Endodermal cell (in vitro differentiated cells): ENCODE measurements at places on chromosomes 4 and X.
A peak's percentile ranks its signal among the peaks of the same experiment; 100 is the strongest.

- no peak overlapping the region for H3K4me3 ChIP-seq
- no peaks in the 10 kb centered on the region for H3K27me3 ChIP-seq
- no peak for DNase-seq
- no peaks in the 10 kb centered on the region for H3K36me3 ChIP-seq
Measured at GRCh38 chr4:15145709-15146108, 143.4 kb downstream of the CPEB2 start.

- H3K4me3 ChIP-seq: no peak overlapping the region
- H3K27ac ChIP-seq: no peak overlapping the region
- no peaks in the 10 kb centered on the region for H3K4me1 ChIP-seq
- no peak for DNase-seq
- H3K36me3 ChIP-seq: no peaks in the 10 kb centered on the region
- H3K27me3 ChIP-seq: no peaks in the 10 kb centered on the region
Measured at GRCh38 chrX:38151441-38151840, 69.2 kb downstream of the SRPX start.

DNA sequence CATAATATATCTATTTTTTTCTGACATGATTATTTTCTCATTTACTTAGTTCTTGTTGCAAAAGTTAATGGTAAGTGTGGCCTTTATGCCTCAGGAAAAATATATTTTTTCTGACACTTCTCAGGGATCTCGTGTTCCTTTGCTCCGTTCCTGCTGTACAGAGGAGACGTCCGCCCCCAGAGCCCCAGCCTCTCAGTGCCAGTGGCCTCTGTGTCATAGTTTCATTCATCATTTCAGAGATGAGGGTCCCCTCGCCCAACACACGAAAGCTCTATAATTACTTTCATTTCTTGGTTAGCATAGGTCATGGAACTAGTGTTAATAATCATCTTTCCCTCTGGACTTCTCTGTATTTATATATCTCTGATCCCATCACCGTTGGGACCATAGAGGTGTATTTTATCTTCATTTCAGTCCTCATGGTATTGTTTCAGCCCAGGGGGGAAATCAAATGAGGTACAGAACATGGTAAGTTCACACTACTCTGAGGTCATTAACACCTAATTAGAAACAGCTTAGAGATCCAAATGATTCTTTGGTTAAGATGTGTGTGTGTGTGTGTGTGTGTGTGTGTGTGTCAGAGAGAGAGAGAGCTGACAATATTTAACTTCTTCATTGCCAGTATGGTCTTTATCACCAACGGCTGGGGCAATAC is 631.1 kb upstream of the TENM3 start:
- H3K27me3 ChIP-seq: no peaks in the 10 kb centered on the region
- peak; percentile 74 for DNase-seq
- no peak overlapping the region for H3K4me3 ChIP-seq
- no peaks in the 10 kb centered on the region for H3K36me3 ChIP-seq

DNA sequence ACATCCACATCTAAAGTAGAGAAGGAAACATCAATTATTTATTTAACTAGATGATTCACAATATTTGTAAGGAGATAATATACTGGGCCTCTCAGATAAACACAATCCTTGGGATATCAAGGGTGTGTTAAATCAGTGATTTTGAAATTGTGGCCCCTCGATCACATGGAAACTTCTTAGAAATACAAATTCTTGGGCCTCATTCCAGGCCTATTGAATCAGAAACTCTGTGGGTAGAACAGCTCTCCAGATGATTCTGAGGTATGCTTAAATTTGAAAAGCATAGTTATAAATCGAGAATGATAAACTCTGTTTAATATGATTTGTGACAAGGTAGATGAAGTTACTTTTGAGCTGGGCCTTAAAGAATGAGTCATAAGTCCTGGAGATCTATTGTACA is 64.3 kb upstream of the GPR174 start:
- no peak overlapping the region for H3K27ac ChIP-seq
- H3K4me3 ChIP-seq: no peak overlapping the region
- H3K27me3 ChIP-seq: no peaks in the 10 kb centered on the region
- H3K4me1 ChIP-seq: no peaks in the 10 kb centered on the region
- no peaks in the 10 kb centered on the region for H3K36me3 ChIP-seq
- no peak for DNase-seq

- H3K4me1 ChIP-seq: no peaks in the 10 kb centered on the region
- no peak for DNase-seq
- H3K27ac ChIP-seq: no peak overlapping the region
- no peak overlapping the region for H3K4me3 ChIP-seq
- H3K27me3 ChIP-seq: no peaks in the 10 kb centered on the region
- H3K36me3 ChIP-seq: no peaks in the 10 kb centered on the region
Measured at GRCh38 chr4:157293673-157294072, 73.1 kb downstream of the GRIA2 start.

- H3K4me1 ChIP-seq: no peaks in the 10 kb centered on the region
- H3K36me3 ChIP-seq: no peaks in the 10 kb centered on the region
- DNase-seq: no peak
- no peaks in the 10 kb centered on the region for H3K27me3 ChIP-seq
- no peak overlapping the region for H3K4me3 ChIP-seq
Measured at GRCh38 chrX:34112459-34112858, 19.7 kb downstream of the FAM47A start.

DNA sequence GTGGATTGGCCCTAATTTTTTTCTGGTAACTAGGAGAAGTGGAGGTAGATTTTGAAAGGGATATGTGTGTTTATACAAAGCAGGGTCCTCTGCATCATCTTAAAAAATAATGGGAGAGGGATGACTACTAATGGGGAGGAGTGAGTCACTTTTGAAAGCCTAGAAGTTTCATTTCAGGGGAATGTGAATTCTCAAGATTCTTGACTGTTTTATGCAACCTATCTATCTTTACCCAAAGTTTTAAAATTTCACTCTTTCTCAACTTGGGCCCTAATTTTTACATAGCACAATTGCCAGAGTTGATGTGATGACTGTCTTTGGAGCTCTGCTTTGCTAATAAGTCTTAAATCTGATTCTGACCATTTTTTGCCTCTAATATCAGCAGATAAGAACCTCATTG is 445.2 kb downstream of the GRXCR1 start:
- no peak overlapping the region for H3K27ac ChIP-seq
- DNase-seq: no peak
- no peak overlapping the region for H3K4me3 ChIP-seq
- H3K4me1 ChIP-seq: no peaks in the 10 kb centered on the region
- H3K36me3 ChIP-seq: no peaks in the 10 kb centered on the region

DNA sequence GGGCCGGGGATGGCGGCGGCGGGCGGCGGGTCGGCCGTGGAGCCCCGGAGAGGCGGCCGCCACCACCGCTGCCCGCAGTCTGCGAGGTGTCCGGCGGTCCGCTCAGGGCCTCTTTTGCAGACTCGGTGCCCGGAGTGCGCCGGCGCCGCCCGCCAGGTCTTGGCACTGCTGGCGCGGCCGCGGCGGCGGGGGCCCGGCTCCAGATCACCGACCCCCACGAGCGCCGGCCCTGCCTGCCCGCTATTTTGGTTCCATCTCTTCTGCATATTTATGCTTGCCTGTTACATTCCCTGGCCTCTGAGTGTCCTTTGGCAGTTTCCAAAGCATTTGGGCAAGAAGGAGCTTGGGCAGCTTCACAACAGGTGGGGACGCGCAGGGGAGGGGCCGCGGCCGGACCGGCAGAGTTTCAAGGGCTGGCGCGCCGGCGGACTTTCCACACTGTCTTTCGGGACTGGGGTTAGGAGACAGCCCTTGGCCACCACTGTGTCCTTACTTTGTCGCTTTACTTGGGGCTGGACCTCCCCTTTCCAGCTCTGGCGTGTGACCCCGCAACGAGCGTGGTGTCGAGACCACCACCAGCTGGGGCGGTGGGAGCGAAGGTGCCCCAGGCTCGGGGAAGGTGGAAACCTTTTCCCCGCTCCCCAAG is 668 bp upstream of the TAPT1 start:
- H3K27me3 ChIP-seq: no peaks in the 10 kb centered on the region
- peak overlapping the region; percentile 83 for H3K4me3 ChIP-seq
- H3K27ac ChIP-seq: peak overlapping the region; percentile 65

- H3K36me3 ChIP-seq: no peaks in the 10 kb centered on the region
- no peaks in the 10 kb centered on the region for H3K4me1 ChIP-seq
- no peaks in the 10 kb centered on the region for H3K27me3 ChIP-seq
Measured at GRCh38 chr4:26088433-26088928, 174.5 kb downstream of the SMIM20 start.

DNA sequence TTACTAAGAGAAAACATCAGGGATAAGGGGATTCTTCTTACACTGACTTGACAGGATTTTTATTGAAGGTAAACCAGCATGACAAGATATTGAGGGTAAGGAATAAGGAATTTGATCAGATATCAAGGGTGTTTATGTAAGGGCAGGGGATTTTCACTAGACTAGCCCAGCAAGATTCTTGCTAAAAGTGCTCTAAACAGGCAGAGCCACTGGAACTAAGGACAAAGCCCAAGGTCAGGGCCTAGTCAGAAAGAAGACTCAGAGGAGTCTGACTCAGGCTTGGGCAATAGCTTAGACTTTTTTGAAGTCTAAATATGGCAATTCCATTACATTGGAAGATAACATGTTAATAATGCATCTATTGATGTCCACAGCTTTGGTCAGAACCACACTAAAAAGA is 6.5 kb upstream of the GLRA3 start:
- no peak overlapping the region for H3K27ac ChIP-seq
- no peaks in the 10 kb centered on the region for H3K4me1 ChIP-seq
- H3K4me3 ChIP-seq: no peak overlapping the region
- no peaks in the 10 kb centered on the region for H3K36me3 ChIP-seq

GRCh38 chr4:1019729-1020470 is 8.5 kb downstream of the FGFRL1 start:
- no peak overlapping the region for H3K27ac ChIP-seq
- H3K4me3 ChIP-seq: no peak overlapping the region

- no peak overlapping the region for H3K4me3 ChIP-seq
- no peaks in the 10 kb centered on the region for H3K27me3 ChIP-seq
- no peak overlapping the region for H3K27ac ChIP-seq
- H3K36me3 ChIP-seq: peaks cover 60% of the 10 kb centered on the region
- no peak for DNase-seq
- no peaks in the 10 kb centered on the region for H3K4me1 ChIP-seq
Measured at GRCh38 chr4:139535871-139536234, 20.2 kb downstream of the SETD7 start.
